Activated T-cell treated with anti-CD3 and anti-CD28 coated beads for 24 hours (primary cell): ENCODE measurements at places on chromosomes 7 and 10.

- DNase-seq = no peak
These were observed 53.0 kb downstream of the TMEM229A start for GRCh38 chr7:123979876-123980275.

DNA sequence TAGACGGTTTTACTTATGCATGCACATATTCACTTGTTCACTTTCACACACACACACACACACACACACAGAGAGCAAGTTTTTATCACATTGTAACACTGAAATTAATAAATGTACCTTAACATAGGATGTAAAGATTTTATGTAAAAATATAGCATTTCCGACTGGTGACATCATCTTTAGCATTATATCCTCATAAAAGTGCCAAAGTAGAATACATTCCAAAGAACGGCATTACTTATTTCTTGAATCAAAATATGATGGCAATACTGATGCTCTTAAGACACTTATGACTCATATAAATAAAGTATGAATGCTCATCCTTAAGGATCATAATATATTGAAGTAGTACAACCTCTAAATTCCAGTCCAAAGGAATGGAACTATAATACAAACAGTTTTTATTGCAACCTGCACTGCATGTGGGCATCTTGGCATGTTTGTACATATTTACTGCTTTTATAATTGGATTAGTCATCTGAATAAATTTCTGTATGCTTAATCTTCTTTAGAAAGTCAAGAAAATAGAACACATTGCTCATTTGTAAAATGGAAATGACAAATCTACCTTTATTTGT, 290.0 kb upstream of the SEMA3A start:
- no peak for DNase-seq

- no peak for DNase-seq
These were observed 26.2 kb downstream of the PRKAR2B start for GRCh38 chr7:107070710-107071109.

GRCh38 chr7:1978656-1979590, 253.8 kb downstream of the MAD1L1 start:
- DNase-seq = no peak

GRCh38 chr7:16063716-16064675, 357.3 kb downstream of the CRPPA start:
- no peak for DNase-seq

DNA sequence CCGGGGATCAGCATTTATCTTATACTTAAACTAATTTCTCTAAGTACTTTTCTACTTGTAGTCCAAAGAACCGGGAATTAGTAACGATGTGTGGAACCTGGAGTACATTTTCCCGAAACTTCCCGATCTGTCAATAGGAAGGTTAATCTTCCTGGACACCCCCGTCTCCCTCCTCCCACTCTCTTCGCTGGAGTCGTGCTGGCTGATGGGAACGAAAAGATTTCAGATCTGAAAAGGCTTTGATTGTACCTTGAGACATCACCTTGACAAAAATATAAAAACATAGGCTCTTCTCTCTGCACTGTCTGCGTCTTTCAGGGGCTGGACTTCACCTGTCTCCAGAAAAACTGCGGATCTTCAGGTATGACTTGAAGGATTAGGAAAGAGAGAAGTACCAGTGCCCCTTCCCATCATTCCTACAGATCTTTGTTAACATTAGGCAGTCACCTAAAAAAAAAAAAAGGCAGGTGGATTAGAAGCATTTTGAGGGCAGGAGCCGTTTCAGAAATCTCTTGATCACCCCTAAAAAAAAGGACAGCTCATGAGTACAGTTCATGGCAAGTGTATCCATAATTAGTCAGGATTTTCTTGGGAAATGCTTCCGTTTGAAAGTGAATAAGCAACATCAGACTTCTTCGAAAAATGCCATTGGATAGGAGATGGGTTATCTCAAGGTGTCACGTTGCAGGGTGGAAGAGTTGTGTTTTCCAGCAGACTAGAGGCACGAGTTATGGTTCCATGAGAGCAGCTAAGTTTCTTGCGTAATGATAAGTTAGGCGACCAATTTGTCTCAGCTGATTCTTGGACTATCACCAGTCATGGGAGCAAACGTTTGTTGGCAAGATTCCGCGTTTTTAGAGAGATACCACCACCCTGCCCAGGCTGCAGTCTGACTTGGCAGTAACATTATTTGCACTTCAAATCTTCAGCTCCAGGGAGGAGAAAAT, 7.8 kb upstream of the BAMBI start:
- no peak for DNase-seq

GRCh38 chr10:85493703-85494102, 872.9 kb downstream of the GRID1 start:
- no peak for DNase-seq

DNA sequence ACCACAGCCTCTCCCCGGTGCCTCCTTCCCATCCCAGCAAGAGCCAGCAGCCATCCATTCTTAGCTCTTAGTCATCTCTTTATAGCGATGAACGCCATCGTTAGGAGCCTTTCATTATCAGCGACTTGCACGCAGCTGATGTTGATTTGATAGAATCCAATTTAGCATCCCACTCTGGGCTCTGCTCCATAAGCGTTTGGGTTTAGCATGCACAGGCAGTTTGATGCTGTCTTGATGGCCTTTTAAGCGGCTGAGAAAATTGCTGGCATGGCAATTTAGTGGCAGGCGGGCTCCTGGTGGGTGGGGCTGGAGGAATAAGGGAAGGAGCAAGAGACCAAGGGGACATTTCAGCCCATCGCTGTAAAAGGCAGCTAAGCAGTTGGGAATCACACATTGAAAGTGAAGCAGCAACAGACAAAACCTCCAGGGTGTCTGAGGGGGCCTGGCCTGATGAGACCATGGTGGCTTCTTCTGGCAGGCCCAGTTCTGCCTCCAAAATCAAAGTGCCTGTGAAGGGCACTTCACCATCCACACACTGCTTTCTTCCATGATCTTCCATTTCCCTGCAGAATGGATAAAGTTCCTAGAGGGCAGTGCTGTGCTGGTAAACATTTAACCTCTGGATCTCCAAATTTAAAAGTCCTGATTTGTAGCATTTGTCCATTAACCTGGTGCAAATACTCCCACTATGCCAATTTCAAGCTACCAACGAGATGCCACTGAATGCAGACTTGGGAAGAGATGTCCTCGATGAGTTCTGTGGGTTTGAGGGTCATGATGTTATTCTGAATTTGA, 107.8 kb upstream of the PLXNA4 start:
- no peak for DNase-seq
